RWPE2 (cell line): ENCODE measurements at places on chromosomes 5 and 9.

- no peaks in the 10 kb centered on the region for H3K36me3 ChIP-seq
- peaks cover 8% of the 10 kb centered on the region for H3K27me3 ChIP-seq
- no peaks in the 10 kb centered on the region for H3K4me1 ChIP-seq
- H3K4me3 ChIP-seq: no peak overlapping the region
Observed at GRCh38 chr9:74742792-74743730, 144.7 kb downstream of the TRPM6 start.

- no peak for DNase-seq
- H3K27ac ChIP-seq: peak overlapping the region; percentile 89
- peaks cover 23% of the 10 kb centered on the region for H3K4me1 ChIP-seq
- no peak overlapping the region for H3K4me3 ChIP-seq
Observed at GRCh38 chr9:77877976-77878375, 153.6 kb downstream of the GNAQ start.

DNA sequence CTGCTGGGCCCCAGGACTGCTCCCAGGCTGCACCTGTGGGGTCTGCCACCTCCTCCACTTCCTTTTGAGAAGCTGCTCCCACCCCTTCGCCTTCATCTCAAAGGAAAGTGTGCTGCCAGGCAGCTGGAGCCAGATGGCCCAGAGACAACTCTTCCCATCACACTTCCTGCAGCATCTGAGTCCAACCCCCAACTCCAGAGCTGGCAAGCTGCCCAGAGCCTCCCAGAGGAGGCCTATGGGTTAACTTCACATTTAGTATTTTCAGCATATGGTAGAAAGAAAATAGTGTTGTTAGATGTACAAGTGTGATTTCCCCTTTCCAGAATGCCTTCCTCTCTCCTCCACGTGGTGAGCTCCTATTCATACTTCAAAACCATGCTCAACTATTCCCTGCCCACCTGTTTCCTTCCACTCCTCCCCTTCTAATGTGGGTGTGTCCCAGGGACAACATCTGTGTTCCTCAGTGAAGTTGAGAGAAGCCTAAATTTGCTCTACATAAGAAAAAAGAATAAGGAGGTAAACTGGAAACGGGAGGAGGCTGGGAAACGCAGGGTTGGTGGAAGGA, 38.6 kb upstream of the KCNMB1 start:
- H3K4me3 ChIP-seq: no peak overlapping the region
- no peak for DNase-seq
- no peaks in the 10 kb centered on the region for H3K4me1 ChIP-seq
- no peak overlapping the region for H3K27ac ChIP-seq
- no peaks in the 10 kb centered on the region for H3K27me3 ChIP-seq
- H3K36me3 ChIP-seq: no peaks in the 10 kb centered on the region

- no peak for DNase-seq
- H3K4me1 ChIP-seq: no peaks in the 10 kb centered on the region
Observed at GRCh38 chr9:37626708-37627292, 24.0 kb upstream of the FRMPD1 start.

- DNase-seq: no peak
- no peaks in the 10 kb centered on the region for H3K4me1 ChIP-seq
- H3K27me3 ChIP-seq: no peaks in the 10 kb centered on the region
- H3K36me3 ChIP-seq: no peaks in the 10 kb centered on the region
Observed at GRCh38 chr9:3648722-3649246, 123.0 kb upstream of the RFX3 start.

DNA sequence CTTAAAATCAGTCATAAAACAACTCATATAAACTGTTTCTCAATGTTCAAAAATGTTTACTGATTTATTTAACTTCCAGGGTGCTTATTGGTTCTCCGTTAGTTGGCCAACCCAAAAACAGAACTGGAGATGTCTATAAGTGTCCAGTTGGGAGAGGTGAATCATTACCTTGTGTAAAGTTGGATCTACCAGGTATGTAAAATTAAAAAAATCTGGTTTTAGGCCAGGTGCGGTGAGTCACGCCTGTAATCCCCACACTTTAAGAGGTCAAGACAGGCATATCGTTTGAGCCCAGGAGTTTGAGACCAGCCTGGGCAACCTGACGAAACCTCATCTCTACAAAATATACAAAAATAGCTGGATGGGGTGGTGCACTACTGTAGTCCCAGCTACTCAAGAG, 73.7 kb downstream of the ITGA1 start:
- H3K4me1 ChIP-seq: peaks cover 45% of the 10 kb centered on the region
- no peaks in the 10 kb centered on the region for H3K27me3 ChIP-seq
- no peak overlapping the region for H3K4me3 ChIP-seq
- peak overlapping the region; percentile 48 for H3K27ac ChIP-seq

- no peaks in the 10 kb centered on the region for H3K27me3 ChIP-seq
- no peak overlapping the region for H3K4me3 ChIP-seq
- H3K36me3 ChIP-seq: no peaks in the 10 kb centered on the region
- H3K27ac ChIP-seq: no peak overlapping the region
Observed at GRCh38 chr5:137071931-137072330, 427.2 kb downstream of the SPOCK1 start.

- no peaks in the 10 kb centered on the region for H3K27me3 ChIP-seq
- H3K4me1 ChIP-seq: no peaks in the 10 kb centered on the region
Observed at GRCh38 chr5:154627698-154628678, 127.2 kb upstream of the LARP1 start.

DNA sequence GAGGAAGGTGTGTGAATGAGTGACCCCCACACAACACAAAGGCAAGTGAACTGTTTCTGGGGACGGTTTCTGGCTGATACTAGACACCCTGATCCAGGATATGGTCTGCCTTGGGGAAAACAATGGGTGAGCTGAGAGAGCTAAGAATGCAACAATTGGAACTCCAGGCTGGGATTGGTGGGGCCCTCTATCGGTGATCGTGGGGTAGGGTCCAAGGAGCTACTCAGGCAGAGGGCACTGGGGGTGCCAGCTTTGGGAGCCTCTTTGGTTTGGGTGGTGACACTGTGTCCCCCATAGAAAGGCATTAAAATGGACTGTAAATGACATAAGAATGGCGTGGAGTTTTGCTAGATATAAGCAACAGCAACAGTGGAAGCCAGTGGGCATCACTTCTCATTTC, 439.1 kb downstream of the DMAC1 start:
- H3K36me3 ChIP-seq: no peaks in the 10 kb centered on the region
- no peak for DNase-seq
- no peak overlapping the region for H3K4me3 ChIP-seq
- no peaks in the 10 kb centered on the region for H3K27me3 ChIP-seq

DNA sequence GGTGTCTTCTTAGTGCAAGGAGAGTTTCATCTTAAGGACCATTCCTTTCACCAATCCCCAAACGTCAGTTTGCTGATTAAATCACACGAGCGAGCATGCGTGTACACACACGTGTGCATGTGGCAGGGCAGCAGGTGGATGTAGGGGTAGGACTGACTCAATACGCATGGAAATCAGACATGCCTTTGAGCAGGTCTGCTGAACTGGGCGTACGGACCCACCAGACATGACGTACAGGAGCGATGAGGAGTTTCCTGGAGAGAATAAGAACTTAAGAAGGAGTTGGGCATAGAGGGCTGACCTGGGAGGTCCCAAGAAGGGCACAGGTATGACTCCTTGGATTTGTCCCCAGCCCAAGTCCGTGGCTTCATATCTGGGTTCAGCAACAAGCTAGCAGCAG, 170.0 kb downstream of the FGF18 start:
- H3K4me3 ChIP-seq: no peak overlapping the region
- H3K36me3 ChIP-seq: no peaks in the 10 kb centered on the region
- no peaks in the 10 kb centered on the region for H3K4me1 ChIP-seq
- no peak for DNase-seq

GRCh38 chr5:134183481-134183880, 6.7 kb upstream of the SKP1 start:
- no peak for DNase-seq
- no peaks in the 10 kb centered on the region for H3K36me3 ChIP-seq
- no peak overlapping the region for H3K4me3 ChIP-seq
- no peaks in the 10 kb centered on the region for H3K27me3 ChIP-seq
- H3K4me1 ChIP-seq: no peaks in the 10 kb centered on the region
- no peak overlapping the region for H3K27ac ChIP-seq

DNA sequence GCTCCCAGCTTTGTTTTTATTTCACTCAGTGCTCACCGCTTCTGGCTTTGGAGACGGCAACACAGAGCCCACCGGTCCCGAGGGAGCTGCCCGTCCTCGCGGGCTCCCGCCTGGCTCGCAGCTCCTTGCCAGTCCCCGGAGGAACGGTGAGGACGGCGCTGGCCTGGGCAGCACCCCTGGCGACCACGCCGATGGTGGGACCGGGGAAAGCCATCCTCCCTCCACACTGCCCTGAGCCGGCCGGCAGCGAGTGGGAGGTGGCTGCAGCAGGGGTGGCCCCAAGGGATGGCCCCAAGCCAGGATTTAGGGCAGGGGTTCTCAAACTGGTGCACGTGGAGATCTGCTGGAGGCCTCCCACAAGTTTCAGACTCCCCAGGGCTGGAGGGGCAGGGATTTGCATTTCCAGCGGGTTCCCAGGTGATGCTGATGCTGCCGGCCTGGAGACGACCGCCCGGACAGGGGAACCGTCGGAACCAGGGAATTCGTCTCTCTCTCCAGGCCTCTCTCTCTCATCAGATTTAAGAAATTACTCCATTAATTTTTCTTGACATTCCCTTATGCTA, 293.2 kb upstream of the IRX4 start:
- no peak overlapping the region for H3K27ac ChIP-seq
- no peak overlapping the region for H3K4me3 ChIP-seq
- peaks cover 4% of the 10 kb centered on the region for H3K4me1 ChIP-seq
- no peak for DNase-seq
- H3K36me3 ChIP-seq: no peaks in the 10 kb centered on the region
- H3K27me3 ChIP-seq: peaks cover 3% of the 10 kb centered on the region

DNA sequence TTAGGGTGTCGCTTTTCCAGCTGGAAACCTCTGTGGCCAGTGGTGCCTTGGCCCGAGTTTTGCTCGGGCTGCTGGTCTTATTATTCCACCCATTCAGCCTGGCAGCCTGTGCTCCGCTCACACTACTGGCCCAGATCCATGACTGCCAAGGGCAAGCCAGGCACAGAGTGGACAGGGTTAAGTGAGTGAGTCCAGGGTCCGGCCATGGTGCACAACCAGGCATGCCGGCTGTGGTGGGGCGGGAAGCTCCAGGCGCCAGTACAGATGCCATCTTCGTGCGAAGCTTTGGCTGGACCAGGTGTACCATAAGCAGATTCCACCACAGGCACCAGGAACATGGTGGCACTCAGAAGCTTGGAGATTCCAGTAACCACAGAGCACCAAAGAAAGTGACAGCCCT, 580.2 kb upstream of the FAM174A start:
- peaks cover 4% of the 10 kb centered on the region for H3K27me3 ChIP-seq
- H3K36me3 ChIP-seq: no peaks in the 10 kb centered on the region
- no peak overlapping the region for H3K4me3 ChIP-seq
- no peak overlapping the region for H3K27ac ChIP-seq

GRCh38 chr9:91103931-91104330, 257.8 kb downstream of the AUH start:
- H3K27ac ChIP-seq: no peak overlapping the region
- peaks cover 10% of the 10 kb centered on the region for H3K4me1 ChIP-seq
- no peaks in the 10 kb centered on the region for H3K27me3 ChIP-seq
- no peak overlapping the region for H3K4me3 ChIP-seq
- no peaks in the 10 kb centered on the region for H3K36me3 ChIP-seq
